ENCODE measurements at places on chromosomes 6 and 20.

- no peak for DNase-seq
Observed at GRCh38 chr6:169165561-169166300, 87.9 kb downstream of the THBS2 start.

DNA sequence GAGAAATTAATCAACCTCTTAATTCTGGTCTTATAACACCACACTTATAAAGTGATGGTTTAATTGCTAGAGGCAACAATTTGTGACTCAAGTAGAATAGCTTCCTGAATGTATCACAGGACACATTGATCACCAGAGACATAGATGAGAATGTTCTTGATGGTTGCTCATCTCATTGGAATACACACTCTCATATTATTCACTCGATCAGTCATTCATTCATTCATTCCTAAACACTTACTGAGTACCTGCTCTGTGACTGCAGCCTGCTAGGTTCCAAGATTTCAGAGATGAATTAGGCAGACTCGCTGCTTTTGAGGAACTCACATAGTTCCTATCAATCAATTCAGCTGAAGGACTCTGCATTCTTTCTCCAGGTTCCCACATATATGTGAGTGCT lies 365.1 kb upstream of the SOX4 start:
- no peak for DNase-seq

DNA sequence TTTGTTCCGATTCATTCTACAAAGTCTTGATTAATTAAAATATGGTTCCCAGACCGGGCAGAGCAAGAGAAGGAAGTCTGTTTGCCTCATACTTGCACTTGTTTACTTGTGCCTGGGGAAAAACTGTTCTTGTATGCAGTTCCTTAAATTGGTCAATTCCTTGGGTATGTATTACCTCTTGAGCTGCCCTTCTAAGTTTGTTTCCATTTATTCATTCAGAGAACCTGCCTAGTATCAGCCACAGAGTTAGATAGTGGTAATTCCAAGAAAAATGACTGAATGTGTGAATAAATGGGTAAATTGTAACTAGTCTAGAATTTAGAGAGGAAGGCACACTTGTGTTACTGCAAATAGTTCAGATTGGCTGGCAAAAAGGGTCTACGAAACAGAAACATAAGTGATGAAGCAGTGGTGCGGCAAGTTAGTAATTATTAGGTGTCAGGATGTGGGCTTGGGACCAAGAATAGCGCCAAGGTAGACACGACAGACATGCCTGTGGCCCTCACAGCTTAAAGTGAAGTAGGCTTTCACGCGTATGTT lies 525 bp upstream of the MAK start:
- DNase-seq: no peak

- DNase-seq: no peak
Observed at GRCh38 chr6:71544028-71544427, 255.4 kb downstream of the OGFRL1 start.

All from stimulated activated CD4-positive, alpha-beta T cell treated with anti-CD3 and anti-CD28 coated beads, Interleukin-1b, Interleukin-23, amount 100 ng/mL, for 1 hour (primary cell).